ENCODE measurements at places on chromosomes 5 and 9. TPM values are rescaled to one million over a fixed set of nuclear protein-coding genes. Genes with fewer than 3 reads are reported as not detected.

ZFP2 gene
- 1.3 TPM for total RNA-seq

TAF11L10 gene
- not detected for total RNA-seq

LCN15 gene
- not detected for total RNA-seq

C9orf153 gene
- 0.24 TPM for total RNA-seq

SLC6A18 gene
- total RNA-seq, result not detected

FGD3 gene
- total RNA-seq, result 0.16 TPM

HMCN2 gene
- total RNA-seq, result 0.61 TPM

NFIB gene
- 13.7 TPM for total RNA-seq

WHRN gene
- 2.2 TPM for total RNA-seq

CDHR2 gene
- not detected for total RNA-seq

DOCK8 gene
- 0.12 TPM for total RNA-seq

KIF24 gene
- total RNA-seq, result 0.97 TPM

LRRTM2 gene
- 0.24 TPM for total RNA-seq

IFNA21 gene
- total RNA-seq, result not detected

SLC6A3 gene
- total RNA-seq, result not detected

Measured in hair follicle dermal papilla cell (primary cell).